ENCODE measurements at places on chromosomes 1 and 21.

DNA sequence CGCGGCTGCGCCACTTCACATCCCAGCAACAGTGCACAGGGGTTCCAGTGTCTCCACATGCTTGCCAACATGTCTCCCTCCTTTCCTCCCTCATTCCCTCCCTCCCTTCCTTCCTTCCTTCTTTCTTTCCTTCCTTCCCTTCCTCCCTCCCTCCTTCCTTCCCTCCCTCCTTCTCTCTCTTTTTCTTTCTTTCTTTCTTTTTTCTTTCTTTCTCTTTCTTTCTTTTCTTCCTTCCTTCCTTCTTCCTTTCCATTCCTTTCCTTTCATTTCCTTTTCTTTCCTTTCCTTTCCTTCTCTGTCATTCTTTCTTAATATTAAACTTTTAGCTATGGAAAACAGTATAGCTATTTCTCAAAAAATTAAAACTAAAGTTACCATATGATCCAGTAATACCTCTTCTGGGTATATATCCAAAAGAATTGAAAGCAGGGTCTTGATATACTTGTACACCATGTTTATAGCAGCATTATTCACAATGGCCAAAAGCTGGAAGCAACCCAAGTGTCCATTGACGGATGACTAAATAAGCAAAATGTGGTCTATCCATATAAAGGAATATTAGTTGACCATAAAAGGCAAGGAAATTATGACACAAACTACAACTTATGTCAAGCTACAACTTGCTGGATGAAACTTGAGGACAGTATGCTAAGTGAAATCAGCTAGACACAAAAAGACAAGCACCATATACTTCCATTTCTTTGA lies 55.0 kb upstream of the TLR5 start:
- no peak for DNase-seq

- no peak for DNase-seq
These were observed 104.4 kb downstream of the TM2D1 start for GRCh38 chr1:61620536-61620935.

DNA sequence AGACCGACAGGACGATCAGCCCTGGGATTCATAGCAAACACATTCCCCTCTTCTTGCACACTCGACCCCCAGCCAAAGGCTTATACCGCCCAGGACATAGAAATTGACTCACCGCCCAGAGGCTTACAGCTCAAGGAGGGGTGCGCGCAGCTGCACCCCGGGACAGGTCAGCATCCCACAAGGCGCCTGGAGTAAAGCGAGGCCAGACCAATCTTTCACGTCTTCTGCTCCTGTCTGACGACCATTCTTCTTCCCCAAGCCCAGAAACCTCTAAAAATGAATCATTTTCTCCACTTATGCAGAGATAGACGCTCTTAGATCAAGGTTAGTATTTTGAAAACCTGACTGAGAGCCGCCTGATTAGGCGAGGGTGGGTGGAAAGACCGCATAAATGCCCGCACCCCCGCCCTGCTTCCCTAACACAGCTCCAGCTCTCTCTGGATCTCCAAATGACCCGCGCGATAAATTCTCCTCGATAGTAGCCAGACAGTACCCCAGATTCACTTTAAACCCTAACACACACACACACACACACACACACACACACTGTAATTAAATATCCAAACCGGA lies 1.9 kb upstream of the LHX8 start:
- no peak for DNase-seq

DNA sequence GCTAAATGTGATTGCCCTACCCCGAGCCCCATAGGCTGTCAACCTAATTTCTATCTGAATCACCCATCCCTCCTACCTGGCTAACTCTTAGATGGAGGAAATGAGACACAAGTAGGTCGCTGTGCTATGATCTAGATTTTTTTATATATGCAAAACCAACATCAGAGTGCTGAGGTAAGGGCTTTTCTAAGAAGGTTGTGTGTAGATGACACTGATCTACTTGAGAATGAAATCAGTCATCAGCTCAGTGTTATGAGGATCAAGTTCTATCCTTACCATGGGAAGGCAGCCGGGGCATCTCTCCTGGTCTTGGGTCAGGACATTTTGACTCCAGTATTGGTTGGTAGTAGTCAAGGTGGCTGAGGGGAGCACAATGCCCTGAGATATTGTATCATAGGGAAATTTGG lies 23.6 kb downstream of the SLAMF1 start:
- no peak for DNase-seq

- no peak for DNase-seq
These were observed 37.1 kb downstream of the INAVA start for GRCh38 chr1:200931776-200932175.

- no peak for DNase-seq
These were observed 383.0 kb upstream of the PTBP2 start for GRCh38 chr1:96338622-96339021.

DNA sequence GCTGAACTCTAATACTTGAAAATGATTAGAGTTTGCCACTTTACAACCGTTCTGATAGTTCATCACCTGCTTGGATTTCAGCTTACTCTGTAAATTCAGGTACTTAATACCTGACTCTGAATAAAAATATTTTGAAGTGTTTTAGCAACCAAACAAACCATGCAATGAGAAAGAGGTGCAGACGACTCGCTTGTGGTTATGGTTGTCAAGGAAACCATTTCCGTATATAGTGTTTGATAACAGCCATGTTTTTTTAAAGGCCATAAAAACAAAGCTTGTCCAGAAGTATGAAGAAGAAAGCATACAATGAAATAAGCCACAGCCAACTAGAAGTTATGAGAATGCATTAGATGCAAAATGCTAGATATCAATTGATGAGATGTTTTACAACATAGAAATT lies 167.2 kb upstream of the HMCN1 start:
- no peak for DNase-seq

DNA sequence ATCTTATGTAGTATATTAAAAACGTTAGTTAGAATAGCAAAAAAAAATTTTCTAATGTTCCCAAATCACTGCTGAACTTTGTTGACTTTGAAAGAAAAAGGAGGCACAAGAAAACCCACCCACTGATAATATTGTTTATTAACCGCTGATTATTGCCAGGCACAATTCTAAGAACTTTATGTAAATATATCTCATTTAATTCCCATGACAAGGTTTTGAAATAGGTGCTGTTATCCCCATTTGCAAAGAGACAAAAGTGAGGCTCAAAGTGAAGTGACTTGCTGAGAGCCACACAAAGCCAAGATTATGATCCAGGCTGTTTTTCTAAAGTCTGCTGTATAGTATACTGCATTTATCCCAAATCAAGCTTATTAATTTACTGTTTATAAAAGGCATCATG lies 56.4 kb downstream of the SASS6 start:
- DNase-seq: no peak

- DNase-seq: no peak
These were observed 46.2 kb upstream of the TINAGL1 start for GRCh38 chr1:31529999-31530684.

DNA sequence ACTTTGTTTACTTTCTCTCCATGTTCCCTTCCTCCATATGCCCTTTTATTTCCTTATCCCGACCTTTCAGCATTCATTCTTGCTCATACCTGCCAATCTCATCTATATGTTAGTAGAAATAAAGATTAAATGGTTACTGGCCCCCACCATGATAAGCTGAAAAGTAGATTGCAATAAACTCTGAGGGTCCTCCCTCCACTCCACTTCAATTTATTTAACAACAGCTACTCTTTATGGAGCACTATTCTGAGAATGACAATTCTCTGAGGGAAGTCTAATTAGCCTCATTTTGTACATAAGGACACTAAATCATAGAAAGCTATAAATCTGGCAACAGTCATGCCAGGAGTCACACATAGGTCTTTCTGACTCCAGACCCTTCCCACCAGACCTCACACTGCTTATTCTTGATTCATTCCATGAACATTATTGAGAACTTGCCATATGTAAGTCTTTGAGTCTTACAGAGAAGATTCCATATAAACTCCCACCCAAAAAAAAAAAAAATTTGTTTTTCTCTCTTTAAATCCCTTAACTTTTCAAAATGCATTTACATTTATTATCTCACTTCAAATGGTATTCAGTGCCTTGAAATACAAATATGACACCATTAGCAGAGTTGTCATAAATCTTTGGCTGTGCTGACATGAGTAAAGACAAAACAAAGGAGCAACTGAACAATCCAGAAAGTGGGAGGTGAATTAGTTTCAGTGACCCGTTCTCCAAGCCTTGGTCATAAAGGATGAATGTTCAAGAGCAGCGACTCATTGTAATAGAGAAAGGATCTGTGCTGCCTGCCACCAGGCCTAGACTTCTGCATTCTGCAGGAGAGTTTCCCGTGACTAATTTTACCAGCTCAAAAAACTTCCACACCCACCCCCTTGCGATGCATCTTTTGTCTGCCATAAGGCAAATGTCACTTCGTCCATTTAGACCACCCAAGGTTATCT lies 28.5 kb downstream of the PALMD start:
- no peak for DNase-seq

DNA sequence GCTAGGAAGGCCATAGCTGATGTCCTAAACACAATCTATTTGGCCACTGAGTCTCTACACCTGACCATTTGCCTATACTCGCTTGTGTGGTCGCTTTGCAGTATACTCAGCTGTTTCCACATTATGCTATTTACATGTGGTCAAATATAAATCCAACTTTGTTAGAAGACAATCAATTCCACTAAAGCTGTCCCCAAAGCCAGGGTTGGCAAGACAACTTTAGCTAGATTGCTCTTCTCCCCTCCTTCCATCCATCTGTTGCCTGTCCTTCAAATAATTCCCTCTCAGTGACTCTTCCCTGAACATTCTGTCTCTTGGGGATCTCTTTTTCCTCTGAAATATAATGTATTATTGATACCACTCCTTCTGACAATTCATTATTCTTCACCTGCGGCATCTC lies 30.1 kb downstream of the AVPR1B start:
- no peak for DNase-seq

GRCh38 chr1:21269461-21270085 lies 20.7 kb downstream of the ECE1 start:
- DNase-seq: no peak

- no peak for DNase-seq
These were observed 61.8 kb upstream of the LAMC2 start for GRCh38 chr1:183124259-183124658.

DNA sequence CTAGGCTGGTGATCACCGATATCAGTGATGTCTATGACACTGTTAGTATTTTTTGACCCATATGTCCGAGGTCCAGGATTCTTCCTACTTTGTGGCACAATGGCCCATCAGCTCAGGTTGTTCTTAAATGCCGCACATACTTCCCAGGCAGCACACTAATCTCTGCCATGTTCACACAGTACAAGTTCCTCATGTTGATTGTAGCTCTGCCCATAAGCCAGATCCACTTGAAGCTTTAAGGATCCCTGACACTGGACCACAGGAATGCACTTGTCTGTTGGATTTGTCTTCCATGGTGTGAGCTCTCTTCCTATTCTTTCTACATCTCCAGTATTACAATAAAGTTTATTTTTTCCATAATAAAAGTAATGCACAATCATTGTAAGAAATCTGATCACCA lies 69.5 kb downstream of the DDX20 start:
- no peak for DNase-seq

DNA sequence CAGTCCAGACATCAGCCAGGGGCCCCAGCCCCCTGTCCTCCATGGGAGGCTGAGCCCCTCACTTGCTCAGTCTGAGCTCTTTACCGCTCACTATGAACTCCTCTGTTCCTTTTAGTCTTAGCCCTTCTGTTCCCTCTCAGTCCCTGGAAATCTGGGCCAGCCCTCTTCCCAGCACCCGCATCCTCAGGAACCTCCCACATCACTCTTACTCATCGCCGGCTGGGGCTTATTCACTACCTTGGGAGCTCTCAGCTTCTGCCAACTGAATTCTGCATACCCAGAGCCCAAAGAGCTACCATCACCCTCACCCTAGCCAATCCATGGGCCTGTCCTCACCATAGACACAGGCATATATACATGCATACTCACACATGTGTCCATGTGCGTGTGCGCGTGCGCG lies 11.5 kb downstream of the KNCN start:
- DNase-seq: no peak

DNA sequence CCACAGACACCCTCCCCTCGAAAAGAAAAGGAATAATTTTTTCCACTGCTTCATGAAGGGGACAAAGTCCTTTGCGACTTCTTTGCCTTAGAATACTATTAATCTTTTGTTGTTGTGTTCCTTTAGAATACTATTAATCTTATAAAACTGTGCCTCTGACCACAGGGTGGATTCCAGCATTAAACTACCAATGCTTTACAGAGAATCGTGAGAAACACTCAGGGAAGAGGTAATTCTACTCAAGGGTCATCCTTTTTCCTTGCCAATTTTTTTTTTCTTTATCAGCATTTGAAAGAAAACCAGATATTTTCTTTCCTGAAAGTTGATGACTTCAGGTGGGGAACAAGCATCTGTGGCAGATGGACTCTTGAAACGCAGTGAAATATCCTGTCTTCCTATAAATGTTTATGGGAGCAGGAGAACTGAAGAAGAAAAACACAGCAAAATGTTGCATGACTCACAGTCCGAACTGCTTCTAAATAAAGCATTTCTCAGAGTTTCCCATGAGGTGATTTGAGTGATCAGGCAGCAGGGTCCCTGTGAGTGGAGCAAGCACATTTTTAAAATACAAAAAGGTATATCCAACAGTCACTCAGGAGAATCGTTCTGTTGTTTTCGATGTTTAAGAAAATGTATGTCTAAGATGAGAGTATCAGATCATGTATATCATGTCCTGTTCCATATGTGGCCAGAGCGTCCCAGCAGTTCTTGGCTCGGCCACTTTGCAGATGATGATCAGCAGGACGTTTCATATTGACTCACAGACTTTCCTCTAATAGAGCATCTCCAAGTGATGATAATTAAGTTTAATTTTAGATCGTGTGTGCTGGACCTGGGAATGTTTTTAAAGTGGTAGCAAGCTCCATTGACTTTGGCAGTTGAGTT lies 154.2 kb upstream of the RUNX1 start:
- no peak for DNase-seq

- no peak for DNase-seq
These were observed 55.6 kb downstream of the UCK2 start for GRCh38 chr1:165883056-165883455.

- no peak for DNase-seq
These were observed 202.9 kb downstream of the USP25 start for GRCh38 chr21:15932726-15933125.

DNA sequence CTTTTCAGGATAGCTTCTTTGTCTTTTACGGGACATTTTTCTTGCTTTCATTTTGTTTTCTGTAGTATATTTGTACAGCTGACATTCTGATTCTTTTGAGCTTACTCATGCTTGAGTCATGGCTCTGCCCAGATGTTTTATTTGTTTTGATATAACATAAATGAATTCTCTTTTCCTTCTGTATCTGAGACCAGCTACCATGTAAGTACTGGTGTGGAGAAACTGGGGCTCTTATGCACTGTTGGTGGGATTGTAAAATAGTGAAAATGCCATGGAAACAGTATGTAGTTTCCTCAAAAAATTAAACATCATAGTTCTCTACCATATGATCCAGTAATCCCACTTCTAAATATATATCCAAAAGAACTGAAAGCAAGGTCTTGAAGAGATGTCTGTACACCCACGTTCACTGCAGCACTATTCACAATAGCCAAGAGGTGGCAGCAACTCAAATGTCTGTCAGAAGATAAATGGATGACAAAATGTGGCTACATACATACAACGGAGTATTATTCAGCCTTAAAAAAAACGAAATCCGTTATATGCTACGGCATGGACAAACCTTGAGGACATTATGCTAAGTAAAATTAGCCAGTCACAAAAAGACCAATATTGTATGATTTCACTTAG lies 61.4 kb downstream of the EIF2B3 start:
- no peak for DNase-seq

GRCh38 chr1:116276532-116276931 lies 96.5 kb upstream of the ATP1A1 start:
- no peak for DNase-seq

- DNase-seq: no peak
These were observed 112.1 kb downstream of the HLCS start for GRCh38 chr21:36854391-36854790.

- no peak for DNase-seq
These were observed 7.5 kb upstream of the MOV10 start for GRCh38 chr1:112666946-112667345.

All from ascending aorta (tissue), 2 donors.